Stimulated activated CD4-positive, alpha-beta T cell treated with anti-CD3 and anti-CD28 coated beads, Interleukin-15, amount 100 ng/mL, for 1 hour (primary cell): ENCODE measurements at places on chromosomes 2 and 18.

DNA sequence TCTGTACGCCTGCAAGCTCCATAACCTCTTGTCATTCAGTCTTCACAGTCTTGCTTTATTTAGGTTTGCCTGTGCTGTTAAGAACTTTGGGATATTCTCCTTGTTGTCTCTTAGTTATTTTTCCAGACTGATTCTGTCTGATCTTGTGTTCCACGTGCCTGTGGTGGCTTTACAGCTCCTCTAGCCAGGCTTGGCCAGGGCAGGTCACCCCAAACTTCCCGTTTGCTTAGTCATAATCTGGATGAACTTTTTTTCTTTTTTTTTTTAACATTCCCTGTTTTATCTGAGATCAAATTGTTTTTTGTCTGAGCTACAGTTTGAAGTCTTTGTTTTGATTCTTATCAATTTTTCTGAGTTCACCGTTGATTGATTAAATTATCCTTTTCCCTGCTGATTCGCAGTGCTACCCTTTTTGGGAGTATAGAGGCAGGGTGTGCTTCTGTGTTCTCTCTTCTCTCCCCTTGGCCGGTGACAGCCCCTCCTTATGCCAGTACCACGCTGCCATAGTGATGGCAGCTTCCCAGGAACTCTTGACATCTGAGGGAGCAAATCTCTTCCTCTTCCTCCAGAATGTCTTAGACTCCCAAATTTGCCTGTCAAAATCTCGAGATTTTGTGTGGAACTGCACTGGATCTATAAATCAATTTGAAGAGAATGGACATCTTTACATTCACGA is 2.5 kb downstream of the SP100 start:
- DNase-seq, result no peak

- DNase-seq, result no peak
Measured at GRCh38 chr2:11571170-11571569, 37.3 kb downstream of the GREB1 start.

- DNase-seq, result no peak
Measured at GRCh38 chr18:7332452-7332851, 101.6 kb downstream of the LRRC30 start.

DNA sequence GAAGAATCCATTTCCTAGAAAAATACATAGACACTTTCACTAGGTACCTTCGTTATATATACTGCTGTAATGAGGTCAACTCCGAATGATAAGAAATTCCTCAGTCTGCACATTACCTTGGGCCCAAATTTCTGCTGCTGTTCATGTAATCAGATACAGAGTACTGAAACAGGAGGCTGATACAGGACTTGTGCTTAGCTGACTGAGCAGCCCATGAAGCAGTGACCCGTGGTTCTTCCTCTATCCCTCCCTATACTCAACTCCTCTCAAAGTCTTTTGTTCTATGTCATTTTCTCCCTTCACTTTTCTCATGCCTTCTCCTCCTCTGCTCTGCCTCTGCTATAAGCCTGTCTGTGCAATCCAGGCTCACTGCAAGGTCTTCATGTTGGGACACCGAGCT is 57.5 kb upstream of the ST8SIA5 start:
- DNase-seq, result no peak

DNA sequence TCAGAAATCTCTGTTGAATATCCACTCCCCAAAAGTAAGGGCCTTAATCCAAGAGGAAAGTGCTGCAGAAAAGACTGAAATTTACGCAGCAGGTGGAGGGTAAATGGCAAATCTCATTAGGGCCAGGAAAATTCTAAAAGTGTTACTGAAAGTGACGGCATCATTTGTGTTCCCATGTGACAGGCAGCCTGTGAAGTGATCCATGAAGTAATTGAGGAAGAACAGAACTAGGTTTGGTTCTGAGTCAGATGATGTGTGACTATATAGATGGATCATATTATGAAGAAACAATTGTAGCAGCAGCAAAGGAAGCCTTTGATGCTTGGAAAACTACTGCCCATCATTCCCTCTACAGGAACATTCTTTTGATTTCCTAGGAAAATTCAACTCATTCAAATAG is 401.2 kb downstream of the TGIF1 start:
- DNase-seq, result no peak

- DNase-seq, result no peak
Measured at GRCh38 chr18:78612318-78612717, 367.3 kb upstream of the SALL3 start.

DNA sequence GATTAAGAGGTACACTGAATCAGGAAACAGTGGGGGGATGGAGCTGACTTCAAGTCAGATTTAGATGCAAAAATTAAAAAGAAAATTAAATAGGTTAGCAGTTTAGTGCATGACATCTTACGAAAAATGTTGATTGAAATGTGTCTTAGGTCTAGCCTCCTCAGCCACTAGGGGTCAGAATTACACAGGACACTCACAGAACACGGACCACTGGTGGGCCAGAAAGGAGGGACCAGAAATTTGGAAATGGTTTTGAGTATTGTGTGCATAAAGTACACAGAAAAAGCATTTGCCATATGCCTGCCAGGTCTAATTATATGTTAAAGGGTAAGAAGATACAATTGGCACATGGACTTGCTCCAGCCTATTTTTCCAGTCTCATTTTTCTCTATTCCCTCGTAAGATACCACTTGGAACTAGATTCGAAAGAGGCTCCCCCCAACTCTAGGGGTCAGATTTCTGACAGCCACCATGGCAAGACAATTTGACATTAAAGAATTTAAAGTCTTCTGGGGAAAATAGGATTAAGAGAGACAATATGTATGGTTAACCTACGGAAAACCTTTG is 550.2 kb upstream of the SETBP1 start:
- DNase-seq, result no peak

DNA sequence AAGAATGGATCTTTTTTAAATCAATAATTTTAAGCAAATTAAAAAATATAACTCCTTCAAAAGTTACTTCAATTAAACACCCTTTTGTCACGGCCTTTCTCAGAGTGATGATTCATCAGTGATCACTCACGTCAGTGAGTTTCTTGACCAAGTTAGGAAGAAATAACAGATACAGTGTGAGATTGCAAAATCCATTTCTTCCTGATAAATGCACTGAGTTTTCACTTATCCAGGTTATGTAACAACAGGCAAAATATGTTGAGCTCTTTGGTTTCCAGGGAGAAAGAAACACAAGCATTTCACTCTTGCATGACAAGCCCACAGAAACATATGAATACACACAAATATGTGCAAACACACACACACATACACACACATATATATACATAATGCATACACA is 195.9 kb upstream of the CYRIA start:
- DNase-seq, result no peak

DNA sequence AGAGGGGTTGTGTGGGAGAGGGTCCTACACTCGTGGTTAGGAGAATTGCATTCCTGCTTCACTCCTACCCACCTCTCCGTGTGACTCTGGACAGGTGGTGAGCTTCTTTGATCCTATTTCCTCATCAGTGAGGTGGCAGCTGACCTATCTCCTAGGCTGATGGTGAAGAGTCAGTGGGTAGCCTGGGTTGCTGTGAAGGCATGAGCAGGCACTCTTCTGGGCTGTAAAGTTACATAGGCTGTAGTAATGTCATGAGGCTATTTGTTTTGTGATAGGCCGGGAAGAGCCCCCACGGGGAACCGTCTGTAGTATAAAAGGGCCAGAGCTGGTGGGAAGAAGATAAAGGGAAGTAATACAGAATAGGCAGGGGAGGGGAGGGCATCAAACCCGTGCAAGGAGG is 83.8 kb downstream of the TMEM247 start:
- no peak for DNase-seq

- DNase-seq, result no peak
Measured at GRCh38 chr18:54530285-54530684, 60.8 kb upstream of the DYNAP start.

DNA sequence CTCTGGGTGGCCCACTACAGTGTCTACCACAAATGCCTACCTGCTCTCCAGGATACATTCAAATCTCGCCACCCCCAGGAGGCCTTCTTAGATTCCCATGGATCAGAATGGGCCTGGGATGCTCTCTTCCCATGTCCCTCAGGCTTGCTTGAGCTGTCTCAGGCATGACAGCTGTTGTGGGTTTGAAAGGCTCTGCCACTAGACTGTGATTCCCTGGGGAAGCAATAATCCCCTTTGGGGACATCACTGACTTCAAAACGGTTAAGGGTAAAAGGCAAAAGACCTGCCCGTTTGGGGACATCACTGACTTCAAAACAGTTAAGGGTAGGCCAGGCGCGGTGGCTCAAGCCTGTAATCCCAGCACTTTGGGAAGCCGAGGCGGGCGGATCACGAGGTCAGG is 35.8 kb upstream of the ZNF516 start:
- no peak for DNase-seq

GRCh38 chr18:45837283-45838070 is 12.0 kb downstream of the SIGLEC15 start:
- DNase-seq, result no peak

DNA sequence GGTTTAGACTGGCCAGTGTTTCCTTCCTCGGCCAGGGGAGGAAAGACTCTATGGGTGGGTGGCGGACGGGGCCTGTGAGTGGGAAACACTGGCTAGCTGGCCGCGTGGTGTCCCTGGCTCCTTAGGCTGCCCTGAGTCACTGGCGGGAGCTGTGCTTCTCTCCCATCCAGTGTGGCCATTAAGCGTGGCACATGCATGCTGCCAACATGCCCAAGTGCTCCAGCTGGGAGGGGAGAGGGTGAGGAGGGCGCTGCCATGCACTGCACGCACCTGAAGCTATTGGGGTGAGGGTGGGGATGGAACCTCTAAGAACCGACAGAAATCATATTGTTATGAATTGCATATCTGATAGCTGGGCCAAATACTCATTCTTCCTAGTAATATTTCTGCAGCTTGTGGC is 270.8 kb downstream of the CALCRL start:
- no peak for DNase-seq

DNA sequence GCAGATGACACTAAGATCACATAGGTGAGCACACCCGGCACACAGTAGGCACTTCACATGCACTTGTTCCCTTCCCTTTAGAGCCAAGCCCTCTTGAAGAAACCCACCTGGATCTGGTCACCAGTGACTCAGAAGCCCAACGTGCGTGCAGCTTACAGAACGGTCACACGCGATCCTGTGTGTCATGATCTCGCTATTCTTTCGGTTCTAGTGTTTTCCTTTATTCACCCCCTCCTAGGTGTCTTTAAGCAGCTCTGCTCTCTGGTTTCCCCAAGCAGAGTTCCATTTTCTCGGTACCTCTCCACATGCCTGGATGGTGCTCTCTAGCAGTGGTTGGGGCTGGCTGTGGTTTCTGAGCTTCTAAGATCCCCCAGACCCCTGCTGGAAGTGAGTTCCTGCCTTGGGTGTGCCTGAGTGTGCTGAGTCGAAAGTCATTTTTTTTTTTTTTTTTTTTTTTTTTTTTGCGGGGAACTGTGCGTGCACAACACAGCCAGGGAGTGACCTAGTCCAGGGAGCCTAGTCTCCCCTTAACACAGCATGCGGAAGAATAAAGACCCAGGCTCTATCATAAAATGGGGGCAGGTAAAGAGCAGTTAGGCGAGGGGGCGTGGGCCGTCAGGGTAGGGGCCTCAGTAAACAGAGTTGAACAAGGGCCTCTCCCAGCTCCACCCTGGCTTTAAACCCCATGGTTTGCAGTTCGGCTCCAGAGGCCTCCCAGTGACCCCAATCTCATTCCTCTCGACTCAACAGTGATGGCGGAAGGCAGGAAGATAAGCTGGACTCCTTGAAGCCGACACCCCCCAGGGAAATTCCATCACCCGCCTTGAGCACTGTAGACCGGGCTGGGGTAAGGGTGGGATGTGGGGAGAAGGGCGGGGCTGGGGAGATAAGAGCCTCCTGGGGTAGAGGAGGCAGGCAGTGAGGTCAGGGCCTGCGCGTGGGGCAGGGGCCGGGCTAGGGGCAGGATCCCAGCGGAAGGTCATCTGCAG is 29.8 kb upstream of the DNMT3A start:
- no peak for DNase-seq

GRCh38 chr2:218872645-218873358 is 7.8 kb upstream of the WNT10A start:
- no peak for DNase-seq

GRCh38 chr2:216901273-216901672 is 41.4 kb upstream of the TNP1 start:
- no peak for DNase-seq

DNA sequence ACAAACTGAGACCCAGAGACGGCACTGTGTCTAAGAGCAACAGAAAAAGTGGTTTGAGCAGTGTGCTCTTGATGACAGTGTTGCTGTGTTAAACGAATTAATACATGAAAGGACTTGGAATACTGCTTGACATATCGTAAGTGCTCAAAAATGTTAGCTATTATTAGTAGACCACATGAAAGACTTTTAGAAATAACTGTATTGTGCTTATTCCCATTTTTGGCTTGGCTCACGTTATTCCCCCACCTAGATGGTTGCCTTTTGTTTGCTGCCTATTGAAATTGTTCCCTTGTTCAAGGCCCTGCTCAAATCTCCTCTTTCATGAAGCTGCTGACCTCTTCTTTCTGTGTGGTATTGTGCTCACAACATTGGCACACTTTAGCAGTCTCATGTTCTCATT is 27.8 kb upstream of the C2orf74 start:
- no peak for DNase-seq

- DNase-seq, result peak; percentile 38
Measured at GRCh38 chr2:43149482-43150107, 76.8 kb downstream of the ZFP36L2 start.

- no peak for DNase-seq
Measured at GRCh38 chr2:8469709-8470493, 212.0 kb upstream of the ID2 start.

GRCh38 chr2:219416938-219417337 is 1.2 kb upstream of the DES start:
- no peak for DNase-seq

DNA sequence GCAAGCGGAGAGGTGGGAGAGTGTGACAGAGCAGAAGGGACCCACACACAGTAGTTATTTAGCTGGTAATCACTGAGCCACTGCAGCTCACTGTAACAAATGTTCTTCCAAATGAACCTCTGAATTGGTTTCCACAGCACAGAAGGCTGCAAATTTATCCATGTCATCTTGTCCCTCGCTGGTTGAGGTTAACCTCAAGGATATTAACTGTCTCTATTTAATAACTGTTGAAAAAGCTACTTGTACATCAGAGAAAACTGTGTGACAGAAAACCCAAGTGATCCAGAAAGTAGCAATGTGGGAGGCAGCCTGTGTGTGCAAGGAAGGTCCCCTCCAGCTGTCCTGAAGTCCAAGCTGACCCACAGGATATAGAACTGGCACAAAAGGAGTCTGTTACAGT is 153.6 kb downstream of the DSEL start:
- DNase-seq, result no peak

DNA sequence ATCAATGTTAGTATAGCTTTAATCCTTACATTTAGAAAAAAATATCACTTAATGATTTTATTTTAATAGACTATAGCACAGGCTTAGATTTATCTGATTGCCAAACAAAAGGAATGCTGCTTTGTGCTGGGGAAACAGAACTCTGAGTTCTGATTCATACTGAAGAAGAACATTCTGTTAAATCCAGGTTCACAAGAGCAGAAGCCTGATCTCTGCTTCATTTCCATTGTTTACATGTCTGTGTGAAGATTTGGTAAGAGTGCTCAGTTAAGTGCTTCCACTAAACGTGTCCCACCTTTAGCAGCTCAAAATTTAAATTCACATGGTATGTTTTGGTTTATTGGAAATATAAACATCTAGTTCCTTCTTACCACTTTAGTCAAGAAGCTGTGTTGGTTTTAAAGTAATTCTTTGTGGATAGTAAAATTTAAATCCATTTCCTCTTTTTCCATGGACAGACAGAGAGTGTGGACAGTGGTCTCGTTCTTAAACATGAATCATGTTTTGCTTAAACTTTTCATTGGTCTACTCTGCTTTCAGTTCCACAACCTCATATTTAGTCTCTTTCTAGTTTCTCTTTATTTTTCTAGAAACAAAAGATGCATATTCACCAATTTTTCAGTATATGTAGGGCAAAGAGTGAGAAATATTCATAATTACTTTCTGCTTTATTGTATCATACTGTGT is 59.1 kb downstream of the NYAP2 start:
- DNase-seq, result no peak
